LHCN-M2 (cell line): ENCODE measurements at places on chromosomes 11 and 22. TPM values are rescaled to one million over a fixed set of nuclear protein-coding genes. Genes with fewer than 3 reads are reported as not detected.

DNA sequence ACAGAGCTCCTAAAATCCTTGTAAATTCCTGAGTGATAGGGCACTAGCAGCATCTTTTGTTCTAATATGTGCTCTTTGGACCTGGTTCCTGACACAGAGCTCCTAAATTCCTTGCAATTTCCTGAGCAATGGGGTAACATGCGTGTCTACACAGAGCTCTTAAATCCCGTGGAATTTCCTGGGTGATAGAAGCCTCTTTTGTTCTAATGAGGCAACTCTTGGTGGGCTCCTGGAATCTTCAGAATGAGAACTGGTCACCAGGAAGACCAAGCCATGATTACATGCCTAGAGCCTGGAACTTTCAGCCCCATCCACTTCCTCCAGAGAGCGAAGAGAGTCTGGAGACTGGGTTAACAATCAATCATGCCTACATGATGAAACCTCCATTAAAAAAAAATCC lies 19.0 kb downstream of the RSF1 start:
- DNase-seq: no peak

GRCh38 chr22:25518000-25518663 lies 46.3 kb upstream of the GRK3 start:
- no peak for DNase-seq

DNA sequence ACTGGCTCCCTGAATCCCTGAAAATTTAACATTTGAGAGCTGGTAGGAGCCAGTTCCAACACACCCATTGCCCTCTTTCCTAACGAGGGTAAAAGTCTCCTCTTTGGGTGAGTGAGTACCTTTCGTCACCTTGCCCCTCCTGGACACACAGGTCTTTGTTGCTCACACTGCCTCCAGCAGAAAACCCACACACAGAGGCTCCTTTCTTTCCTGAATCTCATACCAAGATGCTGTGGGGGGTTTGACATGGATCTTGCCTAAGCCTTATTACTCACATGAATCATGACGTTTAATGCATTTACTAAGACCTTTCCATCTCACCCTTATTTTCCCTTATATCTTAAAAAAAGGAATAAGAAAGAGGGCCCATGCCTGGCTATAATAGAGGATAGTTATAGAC lies 53.0 kb downstream of the PARVA start:
- DNase-seq: no peak

DNA sequence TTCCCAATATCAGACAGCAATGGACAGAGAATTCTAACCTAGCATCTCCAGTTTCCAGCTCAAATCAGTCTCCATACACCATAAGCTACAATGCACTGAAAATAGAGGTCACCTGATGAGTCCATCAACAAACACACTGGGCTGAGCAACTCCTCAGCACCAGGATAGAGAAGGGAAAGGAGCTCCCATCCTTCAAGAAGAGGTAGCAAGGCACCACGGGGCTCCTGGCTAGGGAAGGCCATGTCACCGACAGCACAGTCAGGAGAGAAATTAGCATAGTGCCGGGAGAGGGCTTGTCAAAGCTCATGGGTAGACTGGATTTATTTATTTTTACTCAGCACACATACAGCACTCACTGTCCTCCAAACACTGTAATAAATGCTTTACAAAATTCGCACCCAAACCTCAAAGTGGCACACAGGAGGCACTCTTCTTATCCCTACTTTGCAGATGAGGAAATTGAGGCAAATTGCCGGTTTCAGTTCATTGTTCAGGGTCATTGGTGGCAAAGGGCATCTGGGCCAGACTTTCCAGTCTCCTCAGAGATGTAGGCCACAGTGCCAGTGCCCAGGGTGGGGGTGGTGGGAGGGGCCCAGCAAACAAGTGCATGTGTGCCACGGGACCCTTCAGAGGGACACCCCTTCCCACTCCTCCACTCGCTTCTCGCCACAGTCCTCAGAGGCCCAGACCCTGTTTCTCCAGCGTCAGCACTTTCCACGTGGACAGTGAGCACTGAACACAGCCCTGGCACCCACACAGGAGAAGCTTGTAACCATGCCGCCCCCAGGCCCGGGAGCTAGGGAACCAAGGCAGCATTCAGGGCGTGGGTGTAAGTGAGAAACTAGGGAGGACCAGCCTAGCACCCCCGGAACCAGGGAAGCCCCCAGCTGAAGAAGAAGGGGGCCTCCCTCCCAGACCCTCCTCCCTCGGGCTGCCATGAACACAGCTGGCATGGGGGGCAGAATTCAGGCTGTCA lies 1417.4 kb downstream of the TBC1D22A start:
- no peak for DNase-seq

- DNase-seq: no peak
These were observed 37.0 kb downstream of the B3GAT1 start for GRCh38 chr11:134374891-134375550.

DNA sequence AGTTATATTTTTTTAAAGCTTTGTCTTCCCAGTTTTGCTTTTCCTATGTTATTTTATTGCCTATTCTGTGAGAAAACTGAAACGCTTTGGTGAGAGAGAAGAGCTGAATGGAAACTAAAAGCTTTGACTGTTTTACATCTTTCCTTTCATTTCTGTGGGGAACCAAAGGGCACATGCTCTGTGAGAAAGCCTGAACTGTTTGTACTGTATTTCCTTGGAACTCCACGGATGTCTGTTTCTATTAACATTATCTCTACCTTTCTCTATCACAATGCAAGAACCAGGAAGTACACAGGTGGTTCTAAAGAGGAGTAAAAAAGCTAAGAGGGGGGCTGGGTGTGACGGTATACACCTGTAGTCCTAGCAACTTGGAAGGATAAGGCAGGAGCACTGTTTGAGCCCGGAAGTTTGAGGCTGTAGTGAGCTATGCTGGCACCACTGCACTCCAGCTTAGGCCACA lies 43.8 kb downstream of the CELF1 start:
- no peak for DNase-seq

DNA sequence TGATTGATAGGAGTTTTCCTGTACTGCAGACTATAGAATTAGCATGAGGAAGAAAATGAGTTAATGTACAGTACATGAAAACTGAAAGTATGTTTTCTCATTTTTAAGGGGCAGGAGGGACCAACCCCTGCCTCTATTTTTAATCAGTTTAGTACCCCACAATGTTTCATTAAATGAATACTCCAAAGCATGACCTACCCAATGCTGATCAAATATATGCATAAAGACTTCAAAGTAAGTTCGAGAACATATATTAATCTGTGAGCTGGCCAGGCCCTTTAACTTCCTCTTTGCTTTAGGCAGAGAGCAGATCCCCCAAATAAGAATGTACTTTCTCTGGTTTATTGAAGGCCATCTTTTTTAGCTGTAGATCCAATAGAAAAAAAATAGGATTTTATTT lies 161.0 kb downstream of the FCHSD2 start:
- no peak for DNase-seq

DNA sequence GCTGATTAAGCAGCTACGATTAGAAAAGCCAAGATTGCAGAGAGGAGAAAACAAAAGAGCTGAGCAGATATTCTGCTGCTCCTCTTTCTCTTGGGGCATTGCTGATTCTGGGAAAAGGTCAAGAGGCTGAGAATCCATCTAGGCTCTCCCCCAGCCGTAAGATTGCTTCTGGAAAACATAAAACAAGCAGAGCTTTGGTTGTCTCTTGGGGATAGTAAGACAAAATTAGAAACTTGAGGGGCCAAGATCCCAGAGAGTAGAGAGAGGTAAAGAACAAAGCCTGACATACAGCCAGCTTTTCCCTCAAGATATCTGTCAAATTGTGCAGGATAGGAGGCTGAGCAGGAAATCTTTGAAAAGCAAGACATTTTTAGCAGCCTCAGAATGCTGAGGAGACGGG lies 158.2 kb downstream of the TTC28 start:
- DNase-seq: no peak

GRCh38 chr22:17773606-17774205 lies 563 bp downstream of the BID start:
- DNase-seq: peak; percentile 26

DNA sequence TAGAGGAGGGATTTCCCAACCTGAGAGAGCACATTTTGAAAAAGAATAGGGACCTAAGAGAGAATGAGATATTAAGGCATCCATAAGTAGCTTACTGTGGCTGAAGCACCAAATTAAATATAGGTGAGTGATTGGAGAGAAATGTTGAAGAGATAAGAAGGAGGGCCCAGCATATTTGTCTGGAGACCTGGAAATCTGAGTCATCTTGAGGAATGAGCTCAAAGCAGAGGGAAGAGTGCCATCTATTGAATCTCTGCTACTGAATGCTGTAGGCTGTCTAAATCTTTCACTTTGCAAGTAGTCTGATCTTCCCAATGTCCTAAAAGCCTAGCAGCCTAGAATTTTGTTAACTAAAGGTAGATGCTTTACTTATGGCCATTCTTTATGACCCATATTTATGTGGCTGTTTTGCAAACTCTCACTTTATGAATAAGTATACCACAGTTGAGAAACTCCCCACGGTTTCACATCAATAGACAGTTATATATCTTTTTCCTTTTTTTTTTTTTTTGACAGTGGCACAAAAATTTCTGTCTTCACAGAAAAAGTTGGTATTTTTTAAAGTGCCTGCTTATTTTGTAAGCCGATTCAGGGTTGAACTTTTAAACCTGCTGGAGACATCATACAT lies 2093.5 kb downstream of the LRRC4C start:
- peak; percentile 8 for DNase-seq

- DNase-seq: peak; percentile 52
These were observed 28.3 kb downstream of the OSBPL5 start for GRCh38 chr11:3136546-3137455.

- DNase-seq: peak; percentile 84
These were observed 1.5 kb upstream of the ATP5MGL start for GRCh38 chr22:42641801-42642413.

DNA sequence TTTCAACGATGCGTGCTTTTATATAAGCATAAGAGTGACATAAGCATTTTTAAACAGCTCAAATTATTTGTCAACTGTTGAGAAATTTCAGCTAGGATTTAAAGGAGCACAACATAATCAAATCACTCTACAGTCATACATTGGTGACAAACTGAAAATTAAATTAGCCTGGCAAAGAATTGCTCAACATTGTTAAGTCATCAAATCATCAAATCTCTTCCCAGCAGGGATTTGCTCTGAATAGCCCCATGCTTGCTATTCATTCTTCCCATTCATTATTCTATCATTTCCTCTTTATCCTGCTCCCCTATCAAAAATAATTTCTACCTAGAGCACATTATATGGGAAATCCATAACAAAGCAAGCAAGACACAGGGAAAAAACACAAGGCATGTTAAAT lies 198.7 kb upstream of the LUZP2 start:
- DNase-seq: peak; percentile 12

DNA sequence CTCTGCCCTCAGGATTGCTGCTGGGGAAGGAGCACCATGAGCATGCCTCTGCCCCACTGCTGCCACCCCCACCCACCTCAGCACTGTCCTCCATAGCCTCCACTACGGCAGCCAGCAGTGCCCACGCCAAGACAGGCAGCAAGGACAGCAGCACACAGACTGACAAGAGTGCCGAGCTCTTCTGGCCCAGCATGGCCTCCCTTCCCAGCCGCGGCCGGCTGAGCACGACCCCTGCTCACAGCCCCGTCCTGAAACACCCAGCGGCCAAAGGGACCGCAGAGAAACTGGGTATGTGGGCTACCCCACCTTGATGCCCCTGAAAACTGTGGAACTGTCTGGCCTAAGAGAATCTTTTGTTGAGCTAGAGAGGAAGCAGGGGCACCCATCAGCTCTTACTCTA lies 101.0 kb downstream of the AMOTL1 start:
- no peak for DNase-seq

DNA sequence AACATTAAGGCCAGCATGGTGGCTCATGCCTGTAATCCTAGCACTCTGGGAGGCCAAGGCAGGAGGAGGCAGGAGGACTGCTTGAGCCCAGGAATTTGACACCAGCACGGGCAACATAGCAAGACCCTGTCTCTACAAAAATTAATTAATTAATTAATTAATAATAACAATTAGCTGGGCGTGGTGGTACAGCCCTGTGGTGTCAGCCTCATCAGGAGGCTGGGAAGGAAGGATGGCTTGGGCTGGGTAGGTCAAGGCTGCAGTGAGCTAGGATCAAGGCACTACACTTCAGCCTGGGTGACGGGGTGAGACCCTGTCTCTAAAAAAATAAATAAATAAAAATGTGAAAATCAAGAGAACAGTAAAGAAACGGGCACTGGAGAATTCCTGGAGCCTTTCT lies 1.4 kb downstream of the ARFGAP3 start:
- no peak for DNase-seq

GRCh38 chr11:134532131-134532920 lies 120.3 kb upstream of the B3GAT1 start:
- DNase-seq: no peak

GRCh38 chr11:46107780-46108179 lies 13.5 kb downstream of the PHF21A start:
- DNase-seq: no peak

DNA sequence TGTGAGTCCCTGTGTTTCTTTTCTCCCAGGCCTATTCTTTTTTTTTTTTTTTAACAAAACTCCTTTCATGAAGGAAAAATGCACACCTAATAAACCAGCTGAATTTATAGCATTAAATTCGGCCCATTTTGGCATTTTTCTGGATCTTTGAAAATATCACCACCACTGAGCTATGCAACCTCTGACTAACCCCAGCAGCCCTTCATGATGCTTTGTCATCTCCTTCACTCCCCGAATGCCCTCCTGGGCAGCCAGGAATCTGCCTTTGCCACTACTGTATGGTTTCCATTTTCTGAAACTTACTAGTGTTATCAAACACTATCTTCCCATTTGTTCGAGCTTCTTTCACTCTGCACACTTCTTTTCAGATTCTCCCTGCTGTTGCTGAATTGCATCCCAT lies 97.9 kb downstream of the ZNF280B start:
- peak; percentile 45 for DNase-seq

DNA sequence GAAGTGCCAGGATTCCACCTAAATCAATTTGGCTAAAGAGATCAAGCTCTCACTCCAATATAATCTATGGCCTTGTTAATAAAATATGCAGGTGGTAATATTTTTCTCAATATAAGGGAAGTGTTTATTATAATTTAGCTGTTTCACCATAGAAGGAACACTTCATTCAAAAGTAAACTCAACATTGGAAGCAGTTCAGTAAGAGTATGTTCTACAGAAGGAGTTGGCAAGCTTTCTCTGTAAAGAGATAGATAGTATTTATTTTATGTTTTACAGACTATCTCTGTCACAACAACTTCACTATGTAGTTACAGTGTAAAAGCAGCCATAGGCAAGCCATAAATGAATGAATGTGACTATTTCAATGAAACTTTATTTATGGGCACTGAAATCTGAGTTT lies 313.6 kb upstream of the ANO3 start:
- DNase-seq: no peak

The NCAM1 gene
- total RNA-seq: 28.1 and 38.7 TPM in 2 replicates

The DRD4 gene
- not detected in 2 replicates for total RNA-seq

The ARHGEF17 gene
- total RNA-seq: 13.8 and 15.7 TPM in 2 replicates

The OR5AP2 gene
- not detected in 2 replicates for total RNA-seq

The ESAM gene
- 0.06 TPM in 2 replicates for total RNA-seq

The IMMP1L gene
- total RNA-seq: 18.5 and 49.7 TPM in 2 replicates

The KCNK7 gene
- total RNA-seq: 0.11 TPM in 1 of 2 replicates, not detected in the other

The VSTM5 gene
- total RNA-seq: not detected in 2 replicates

The CDC42EP2 gene
- total RNA-seq: 10.2 and 20.5 TPM in 2 replicates

The SCGB1D2 gene
- not detected in 2 replicates for total RNA-seq

The MTA2 gene
- 142 and 149 TPM in 2 replicates for total RNA-seq

The C11orf52 gene
- 1.2 and 2.1 TPM in 2 replicates for total RNA-seq

The LMO2 gene
- 0.83 and 3.4 TPM in 2 replicates for total RNA-seq

The FOLR2 gene
- total RNA-seq: not detected in 2 replicates

The SPTBN2 gene
- 0.06 and 0.57 TPM in 2 replicates for total RNA-seq

The NNMT gene
- total RNA-seq: 759 and 1,139 TPM in 2 replicates
